ENCODE measurements at places on chromosomes 4 and X.

DNA sequence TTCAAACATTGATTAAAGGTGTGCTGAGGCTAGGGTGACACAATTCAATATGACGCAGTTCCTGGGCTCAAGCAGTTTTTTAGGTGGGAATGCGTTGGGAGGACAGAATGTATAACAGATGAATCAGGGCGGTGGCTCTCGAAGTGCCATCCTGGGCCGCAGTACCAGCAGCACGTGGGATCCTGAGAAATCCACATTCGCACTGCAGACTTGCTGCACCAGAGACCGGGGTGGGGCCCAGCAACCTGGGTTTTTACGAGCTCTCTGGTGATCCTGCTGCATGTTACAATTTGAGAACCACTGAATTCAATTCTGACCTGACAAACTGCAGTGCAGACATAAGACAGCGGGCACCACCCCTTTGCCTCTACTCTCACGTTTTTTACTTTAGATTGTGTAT lies 30.4 kb downstream of the FAM149A start:
- no peak for DNase-seq

DNA sequence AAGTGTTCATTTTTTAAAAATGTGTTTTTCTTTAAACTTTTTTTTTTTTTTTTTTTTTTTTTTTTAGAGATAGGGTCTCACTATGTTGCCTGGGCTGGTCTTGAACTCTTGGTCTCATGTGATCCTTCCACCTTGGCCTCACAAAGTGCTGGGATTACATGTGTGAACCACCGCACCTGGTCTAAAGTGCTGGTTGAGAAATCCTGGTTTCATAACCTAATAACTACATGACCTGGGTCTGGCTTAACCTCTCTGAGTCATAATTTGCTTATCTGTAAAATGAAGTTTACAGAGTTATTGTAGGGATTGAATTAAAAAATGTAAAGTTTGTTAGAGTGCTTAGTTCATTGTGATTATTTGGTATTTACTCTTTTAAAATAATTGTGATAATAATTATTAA lies 5.2 kb downstream of the HSD17B13 start:
- no peak for DNase-seq

DNA sequence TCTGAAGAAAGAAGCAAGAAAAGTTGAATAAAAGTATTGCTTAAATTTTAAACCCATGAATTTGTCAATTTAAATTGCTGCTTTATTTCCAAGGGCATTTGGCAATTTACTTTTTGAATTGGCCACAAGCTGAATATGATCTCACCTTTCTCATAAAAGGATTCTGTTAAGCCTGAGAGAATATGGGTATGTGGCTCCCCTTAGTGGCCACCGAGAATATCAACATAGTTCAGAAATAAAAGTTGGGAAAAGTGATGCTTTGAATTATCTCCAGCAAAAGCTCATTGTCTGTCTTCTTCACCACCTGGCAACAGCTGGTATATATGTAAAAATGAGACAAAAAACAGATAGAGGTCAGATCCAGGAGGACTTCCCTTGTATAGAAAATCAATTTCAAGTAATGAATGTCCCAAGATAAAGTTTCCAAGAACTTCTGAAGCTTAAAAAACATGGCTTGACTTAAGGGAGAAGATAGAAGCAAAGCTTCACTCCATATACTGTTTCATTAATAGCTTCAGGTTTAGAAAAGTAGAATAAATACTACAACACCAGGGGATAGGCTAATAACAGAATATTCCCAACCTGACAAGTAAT lies 290.7 kb upstream of the FAM241A start:
- no peak for DNase-seq

DNA sequence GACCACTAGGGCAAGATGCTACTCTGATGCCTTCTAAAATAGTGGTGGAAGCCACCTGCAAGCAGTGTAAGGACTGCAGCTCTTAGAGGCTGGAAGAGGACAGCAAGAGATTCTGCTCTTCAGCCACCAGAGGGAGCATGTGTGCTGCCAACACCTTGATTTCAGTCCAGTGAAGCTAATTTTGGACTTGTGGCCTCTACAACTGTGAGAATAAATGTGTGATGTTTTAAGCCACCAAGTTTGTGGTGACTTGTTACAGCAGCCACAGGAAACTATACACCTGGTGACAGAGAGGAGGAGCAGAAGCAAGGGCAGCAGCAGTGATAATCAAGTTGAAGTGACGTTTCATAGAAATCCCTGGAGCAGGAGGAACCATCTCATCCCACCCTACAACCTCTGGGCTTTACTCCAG lies 55.9 kb downstream of the FGFBP1 start:
- peak; percentile 5 for DNase-seq

DNA sequence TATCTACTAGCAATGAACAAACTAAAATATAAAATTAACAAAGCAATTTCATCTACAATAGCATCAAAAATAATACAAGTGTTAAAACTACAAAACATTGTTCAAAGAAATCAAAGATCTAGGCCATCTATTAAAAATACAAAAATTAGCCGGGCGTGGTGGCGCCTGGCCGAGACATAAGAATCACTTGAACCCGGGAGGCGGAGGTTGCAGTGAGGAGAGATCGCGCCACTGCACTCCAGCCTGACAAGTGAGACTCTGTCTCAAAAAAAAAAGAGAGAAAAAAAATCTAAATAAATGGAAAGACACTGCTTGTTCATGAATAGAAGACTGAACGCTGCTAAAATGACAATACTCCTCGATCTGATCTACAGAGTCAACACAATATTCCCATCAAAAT lies 139.2 kb downstream of the RBM47 start:
- no peak for DNase-seq

DNA sequence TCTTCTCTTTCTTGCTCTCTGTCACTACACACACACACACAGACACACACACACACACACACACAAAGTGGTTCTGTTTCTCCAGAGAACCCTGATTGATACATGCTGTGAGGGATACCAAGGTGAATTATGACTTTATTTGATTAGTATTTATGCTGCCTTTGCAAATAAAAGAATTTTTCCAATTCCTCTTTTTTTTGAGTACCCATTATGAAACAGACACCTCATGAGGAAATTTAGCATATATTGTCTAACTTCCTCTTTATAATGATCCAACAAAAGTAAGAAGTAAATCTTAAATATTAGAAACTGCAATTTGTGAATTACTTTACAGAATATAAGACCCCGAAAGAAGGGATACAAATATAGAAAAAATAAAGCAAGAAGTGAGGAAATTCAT lies 14.3 kb upstream of the RAB28 start:
- no peak for DNase-seq

GRCh38 chr4:15695240-15695699 lies 7.6 kb upstream of the BST1 start:
- no peak for DNase-seq

GRCh38 chr4:182540496-182540895 lies 297.3 kb downstream of the TENM3 start:
- no peak for DNase-seq

- DNase-seq, result no peak
These were observed 68.2 kb downstream of the ZNF827 start for GRCh38 chr4:145870155-145871020.

DNA sequence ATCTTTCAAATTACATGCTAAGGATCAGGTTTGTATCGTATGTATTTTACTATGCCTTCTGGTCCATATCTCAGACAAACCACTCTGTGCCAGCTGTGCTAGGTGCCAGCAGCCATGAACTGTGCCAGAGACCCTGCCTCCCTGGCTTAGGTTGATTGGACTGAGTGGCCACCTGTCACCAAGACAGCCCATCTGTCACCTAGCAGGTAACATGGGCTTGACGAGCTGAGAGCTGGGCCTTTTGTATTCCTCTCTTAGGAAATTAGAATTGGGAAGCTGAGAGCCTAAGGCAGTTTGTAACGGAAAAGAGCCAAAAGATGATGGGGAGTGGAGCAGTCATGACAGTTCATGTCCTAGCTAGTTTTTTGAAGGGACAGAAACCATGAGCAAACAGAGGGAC lies 42.5 kb downstream of the TMEM164 start:
- DNase-seq, result no peak

DNA sequence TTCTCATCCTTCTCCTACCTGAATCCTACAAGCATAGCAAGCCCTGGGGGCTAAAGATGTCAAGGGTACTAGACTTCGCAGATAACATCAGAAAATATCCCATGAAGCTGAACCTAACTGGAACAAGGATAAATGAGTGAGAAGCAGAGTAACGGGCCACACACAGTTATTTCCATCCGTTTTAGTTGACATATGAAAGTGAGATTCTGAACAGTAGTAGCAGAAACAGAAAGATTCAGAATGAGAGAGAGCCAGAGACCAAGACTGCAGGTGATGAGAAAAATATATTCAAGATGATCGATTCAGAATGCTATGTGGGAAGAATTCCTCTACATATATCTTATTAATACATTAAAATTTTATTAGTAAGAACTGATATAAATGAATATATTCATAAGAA lies 165.1 kb downstream of the TSPAN5 start:
- no peak for DNase-seq

DNA sequence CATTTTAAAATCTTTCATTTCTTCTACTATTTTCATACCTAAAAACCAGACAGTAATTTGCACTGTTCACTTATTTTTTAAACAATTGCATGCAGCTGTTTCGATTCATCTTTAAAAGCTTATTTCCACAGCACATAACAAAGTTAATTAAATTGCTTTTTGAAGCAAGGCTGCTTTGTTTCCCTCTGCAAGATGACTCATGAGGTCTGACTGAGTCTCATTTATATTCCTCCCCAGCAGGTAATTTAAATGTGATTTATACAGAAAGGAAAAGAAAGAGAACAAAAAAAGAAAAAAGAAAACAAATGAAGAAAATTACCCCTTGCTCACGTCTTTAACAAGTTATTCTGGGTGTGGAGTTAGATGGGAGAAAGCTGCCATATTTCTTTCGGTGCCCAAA lies 22.8 kb downstream of the VMA21 start:
- no peak for DNase-seq

GRCh38 chr4:8869898-8870646 lies 1.6 kb downstream of the HMX1 start:
- no peak for DNase-seq

GRCh38 chr4:168397611-168398169 lies 79.1 kb upstream of the DDX60 start:
- no peak for DNase-seq

DNA sequence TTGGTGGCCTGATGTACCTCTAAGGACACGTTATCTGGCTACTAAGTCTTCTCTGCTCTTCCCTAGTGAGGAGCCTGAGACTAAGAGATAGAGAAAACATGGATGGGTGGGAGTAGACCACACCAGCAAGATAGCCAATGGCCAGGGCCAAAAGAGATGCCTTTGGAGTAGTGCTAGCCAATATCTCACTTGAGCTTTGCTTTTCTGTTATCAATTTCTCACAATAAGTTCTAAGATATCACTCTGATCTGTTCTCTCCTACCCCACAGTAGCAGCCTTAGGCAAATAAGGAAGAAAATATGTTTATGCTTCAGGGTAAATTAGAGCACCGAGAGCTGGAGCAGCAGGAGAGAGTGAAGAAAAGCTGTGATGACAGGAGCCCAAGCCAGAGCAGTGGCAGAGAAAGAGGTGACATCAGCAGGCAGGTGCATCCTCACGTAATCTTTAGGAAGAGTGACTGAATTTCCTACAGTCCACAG lies 343.9 kb upstream of the NOCT start:
- DNase-seq, result no peak

- no peak for DNase-seq
These were observed 51.6 kb downstream of the BMP15 start for GRCh38 chrX:50962156-50962555.

DNA sequence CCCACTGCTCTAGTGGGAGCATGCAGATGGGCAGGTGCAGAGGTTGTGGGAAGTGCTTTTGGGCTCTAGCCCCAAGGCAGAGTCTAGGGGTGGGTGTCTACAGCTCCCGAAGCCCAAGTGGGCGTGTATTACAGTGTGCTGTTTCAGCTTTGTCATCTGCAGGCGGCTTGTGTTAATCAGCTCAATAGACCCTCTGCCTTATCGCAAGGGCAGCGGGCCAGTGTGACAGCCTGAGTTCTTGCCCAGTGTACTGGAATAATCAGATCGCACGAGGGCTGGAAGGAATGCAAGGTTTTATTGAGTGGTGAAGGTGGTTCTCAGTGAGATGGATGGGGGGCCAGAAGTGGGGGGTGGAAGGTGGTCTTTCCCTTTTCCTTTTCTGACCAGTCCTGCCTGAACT lies 529.4 kb upstream of the AMOT start:
- DNase-seq, result no peak

DNA sequence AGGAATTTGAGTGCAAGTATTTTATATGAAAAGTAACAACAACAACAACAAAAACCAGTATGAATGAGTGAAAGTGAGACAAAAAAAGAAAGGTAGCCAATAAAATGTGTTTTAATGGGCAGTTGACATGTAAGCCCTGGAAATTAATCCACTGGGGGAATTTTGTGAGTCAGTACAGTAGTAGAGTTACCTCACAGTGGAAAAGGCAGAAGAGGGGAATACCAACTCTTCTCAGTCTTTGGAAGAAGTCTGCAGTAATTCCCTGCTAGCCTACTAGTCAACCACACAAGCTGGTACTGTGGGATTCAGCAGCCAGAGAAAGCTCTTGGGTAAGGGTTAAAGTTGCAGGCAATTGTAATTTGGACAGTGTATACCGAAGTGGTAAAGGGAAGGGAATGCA lies 76.3 kb upstream of the IL15 start:
- DNase-seq, result no peak

DNA sequence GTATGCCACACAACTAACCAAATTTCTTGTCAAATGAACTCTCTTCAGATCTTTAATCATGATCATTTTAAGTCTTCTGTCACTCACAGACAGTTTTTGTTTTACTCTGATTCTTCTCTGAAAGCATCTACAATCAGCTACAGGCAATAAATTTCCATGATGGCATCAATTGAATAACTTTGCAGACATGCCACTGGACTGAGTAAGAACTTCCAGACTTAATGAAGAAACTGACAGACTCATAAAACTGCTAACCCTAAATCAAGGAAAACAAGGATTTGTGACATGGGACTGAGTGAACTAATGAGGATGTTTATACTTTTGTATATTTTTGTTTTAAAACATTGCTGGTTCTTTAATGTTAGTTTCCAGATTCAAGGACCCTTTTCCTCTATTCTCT lies 5.5 kb upstream of the PPP1R2C start:
- DNase-seq, result no peak

GRCh38 chr4:120526033-120526432 lies 396.5 kb downstream of the PRDM5 start:
- no peak for DNase-seq

DNA sequence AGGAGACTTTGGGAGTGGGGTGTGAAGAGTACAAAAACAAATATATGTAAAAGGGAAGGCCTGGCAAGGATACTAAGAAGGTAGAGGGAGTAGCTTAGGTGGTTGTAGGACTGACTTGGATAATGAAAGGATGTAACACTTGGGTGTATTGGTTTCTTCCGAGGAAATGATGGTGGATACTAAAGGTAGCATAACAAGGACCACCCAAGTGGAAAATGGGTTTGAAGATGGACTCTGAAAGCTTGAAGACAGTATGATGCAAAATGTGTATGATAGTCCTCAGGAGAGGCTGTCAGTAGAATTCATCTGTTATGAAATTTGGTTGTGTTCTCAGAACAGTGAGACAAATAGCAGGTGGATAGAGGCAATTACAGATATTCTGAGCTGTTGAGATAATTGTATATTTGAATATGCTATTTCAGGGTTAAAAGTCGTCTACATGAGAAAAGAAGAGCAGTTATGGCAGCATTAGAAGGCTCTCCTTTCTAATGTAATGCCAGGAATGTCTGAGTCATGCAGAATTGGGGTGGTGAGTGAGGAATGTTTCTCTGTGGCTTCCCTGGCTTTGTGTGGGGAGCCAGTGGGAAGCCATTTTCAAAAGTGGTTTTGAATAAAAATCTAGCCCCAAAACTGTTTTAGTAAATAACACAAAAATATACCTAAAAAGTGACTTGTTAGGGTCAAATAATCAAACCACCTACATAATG lies 75.6 kb downstream of the FHIP1A start:
- DNase-seq, result no peak

GRCh38 chr4:179164267-179164999 lies 1722.2 kb upstream of the AGA start:
- no peak for DNase-seq
